ENCODE measurements at places on chromosomes 12 and 14.

GRCh38 chr12:6145564-6145963, 21.1 kb upstream of the VWF start:
- no peak for DNase-seq

DNA sequence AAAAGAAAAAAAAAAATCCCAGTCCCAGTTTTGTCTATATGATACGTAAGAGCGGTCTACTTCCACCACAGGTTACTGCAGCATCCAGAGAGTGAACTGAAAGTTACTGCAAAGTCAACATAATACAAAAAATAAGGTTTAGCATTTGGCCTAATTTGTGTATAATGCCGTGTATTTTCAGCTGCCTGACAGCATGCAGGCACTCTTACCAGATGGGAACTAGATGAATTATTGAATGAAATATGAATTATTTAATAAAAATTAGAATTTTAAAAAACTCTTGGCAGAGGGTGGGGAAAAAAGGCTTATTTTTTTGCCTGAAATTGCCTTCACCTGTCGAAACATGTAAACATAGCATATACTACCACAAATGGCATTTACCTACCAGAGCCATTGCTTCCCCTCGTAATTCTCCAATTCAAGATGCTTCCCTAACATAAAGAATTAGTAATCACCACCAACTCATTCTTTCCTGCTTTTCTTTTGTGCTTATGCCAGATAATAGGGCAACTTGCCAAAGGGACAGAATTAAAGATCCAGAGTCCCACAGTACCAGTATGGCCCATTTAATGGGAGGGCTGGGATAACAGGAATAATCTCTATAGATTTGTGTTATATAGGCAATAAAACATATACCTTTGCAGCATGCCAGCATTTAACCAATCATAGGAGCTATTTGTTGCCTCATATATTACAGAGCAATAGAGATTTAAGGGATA, 31.1 kb downstream of the ATF7 start:
- no peak for DNase-seq

DNA sequence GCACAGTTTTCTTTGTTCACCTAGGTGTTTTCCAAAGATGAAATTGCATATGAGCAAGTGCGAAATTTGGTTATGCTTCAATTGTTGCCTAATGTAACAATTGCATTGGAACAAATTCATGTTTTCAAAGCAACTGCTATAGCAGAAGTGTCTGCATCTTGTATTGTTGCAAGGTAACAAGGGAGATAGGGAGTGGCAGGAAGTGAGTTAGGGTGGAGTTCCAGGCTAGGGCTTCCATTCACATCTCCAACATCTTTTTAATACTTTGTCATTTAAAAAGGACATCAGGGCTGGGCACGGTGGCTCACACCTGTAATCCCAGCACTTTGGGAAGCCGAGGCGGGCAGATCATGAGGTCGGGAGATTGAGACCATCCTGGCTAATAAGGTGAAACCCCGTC, 312.3 kb upstream of the E2F7 start:
- no peak for DNase-seq

- no peak for DNase-seq
Observed at GRCh38 chr14:55416866-55417265, 5.2 kb upstream of the ATG14 start.

- no peak for DNase-seq
Observed at GRCh38 chr12:6106218-6106617, 18.3 kb downstream of the VWF start.

DNA sequence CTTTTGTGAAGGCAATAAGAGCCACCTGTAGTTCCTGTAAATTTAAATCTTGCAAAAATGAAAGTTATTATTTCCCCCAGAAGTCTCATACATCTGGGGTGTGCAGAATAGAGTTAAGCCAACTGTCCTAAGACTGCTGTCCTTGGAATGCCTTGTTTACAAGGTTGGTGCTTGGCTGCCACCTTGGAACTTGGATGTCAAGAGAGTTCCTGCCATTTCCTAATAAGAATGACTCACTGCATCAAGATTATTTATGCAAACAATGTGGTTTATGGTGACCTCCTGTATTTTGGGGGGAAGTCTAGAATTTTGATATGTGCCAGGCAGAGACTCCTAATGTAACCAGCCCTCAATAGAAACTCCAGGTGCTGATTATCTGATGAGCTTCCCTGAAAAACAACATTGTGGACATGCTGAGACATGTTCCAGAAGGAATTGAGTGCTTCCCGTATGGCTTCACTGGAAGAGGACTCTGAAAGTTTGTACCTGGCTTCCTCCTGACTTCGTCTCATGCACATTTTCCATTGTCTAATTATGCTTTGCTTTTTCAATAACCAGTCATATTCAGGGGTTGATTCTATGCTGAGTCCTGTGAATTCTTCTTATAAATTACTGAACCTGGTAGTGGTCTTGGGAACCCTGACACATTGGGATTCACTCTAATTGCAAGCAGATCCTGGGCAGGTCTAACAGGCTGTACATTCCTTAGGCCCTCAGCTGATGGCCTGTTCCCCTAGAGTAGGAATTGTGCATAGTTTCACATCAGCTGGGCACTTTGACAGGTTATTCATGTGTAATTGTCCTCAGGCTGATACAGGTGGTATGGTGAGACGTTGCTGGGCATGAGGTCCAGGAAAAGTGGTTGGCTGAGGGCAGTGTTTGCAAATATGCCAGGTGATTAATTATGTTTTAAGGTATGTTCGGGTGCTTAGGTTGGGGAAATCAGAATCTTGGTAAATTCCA, 1370.7 kb upstream of the TMEM132C start:
- DNase-seq, result no peak

DNA sequence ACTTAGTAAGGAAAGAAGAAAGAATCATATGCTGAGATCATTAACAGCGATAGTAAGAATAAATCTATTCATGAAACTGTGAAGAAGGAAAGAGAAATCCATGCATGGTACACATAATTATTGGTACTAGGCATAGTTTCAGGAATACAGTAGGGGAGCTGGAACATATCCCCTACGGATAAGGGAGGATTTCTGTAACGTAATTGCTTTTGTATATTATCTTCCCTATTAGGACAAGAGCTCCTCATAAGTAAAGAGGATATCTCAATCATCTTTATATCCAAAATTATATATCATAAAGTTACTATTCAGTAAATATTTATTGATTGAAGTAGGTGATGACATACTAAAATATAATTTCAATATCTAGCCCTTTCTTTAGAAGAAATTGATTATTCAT, 22.9 kb downstream of the SYT1 start:
- DNase-seq, result no peak

- no peak for DNase-seq
Observed at GRCh38 chr14:101478096-101478495, 83.2 kb upstream of the DIO3 start.

- no peak for DNase-seq
Observed at GRCh38 chr12:23433121-23433520, 516.3 kb downstream of the SOX5 start.

DNA sequence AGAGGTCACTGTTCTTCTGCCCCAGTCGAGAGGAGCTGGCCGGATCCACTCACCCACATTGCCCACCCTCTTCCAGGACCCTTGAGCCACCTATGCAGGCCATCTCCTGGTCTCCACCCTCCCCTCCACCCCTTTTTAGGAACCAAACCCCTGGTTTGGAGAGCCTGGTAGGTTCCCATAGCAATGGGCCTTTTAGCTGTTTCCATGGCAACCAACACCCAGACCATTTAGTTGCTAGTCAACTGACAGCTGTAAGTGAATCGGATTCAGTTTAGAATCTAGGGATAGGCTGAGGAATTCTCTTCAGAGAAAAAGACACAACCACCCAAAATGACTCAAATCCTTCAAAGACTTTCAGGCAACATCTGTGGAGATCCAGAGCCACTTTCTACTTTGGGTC, 16.5 kb downstream of the NPC2 start:
- no peak for DNase-seq

DNA sequence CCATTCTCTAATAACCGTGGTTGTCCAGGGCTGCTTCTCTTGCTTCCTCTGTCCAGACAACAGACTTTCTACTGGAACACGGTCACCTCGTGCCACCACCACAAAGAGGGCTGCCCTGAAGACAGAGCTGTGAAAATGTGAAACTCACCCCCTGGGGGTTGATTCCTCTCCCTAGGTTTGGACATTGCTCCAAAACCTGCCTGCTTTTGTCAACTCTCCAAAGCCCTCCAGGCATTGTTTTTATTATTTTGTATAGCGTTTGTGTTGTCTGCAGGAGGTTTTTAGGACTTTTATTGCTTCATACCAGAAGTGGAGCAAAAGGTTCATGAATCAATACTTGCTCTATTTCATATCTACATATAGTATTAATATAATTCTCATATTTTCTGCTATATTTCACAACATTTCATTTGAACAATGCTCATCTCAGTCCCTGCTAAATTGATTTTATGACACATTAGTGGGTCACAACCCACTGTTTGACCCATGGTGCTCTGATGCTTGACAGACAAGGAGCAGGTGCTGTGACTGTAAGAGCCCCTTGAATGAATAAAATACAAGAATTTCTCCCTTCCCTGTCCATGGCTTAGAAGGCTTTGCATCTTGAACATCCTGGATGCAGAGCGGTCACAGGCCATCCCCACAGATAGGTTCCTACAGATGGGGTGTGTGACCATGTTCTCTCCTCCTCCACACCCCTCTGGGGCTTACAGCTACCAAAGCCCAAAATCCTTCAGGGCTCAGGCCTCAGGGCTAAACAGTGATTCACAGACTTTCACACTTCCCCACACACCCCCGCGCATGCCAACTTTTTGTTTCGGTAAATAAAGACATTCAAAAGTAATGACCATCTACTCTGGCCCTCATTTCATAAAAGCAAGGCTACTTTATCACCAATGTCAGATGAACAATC, 20.6 kb upstream of the EML1 start:
- no peak for DNase-seq

DNA sequence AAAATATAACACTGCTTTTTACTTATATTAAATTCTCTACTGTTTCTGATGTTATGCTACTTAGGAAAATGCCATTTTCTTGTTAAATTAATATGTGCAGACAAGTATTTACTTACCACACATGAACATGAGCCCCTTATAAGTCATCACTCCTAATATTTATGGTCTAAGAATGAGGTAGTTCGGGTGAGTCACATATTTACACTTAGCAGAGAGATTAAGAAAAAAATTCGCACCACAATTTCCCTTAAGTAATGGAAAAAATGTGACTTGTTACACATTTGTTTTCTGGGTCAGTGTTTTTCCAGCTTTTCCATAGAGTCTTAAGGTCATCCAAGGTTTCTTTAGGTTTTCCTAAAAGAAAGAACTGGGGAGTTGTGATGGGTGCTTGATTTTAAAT, 68.3 kb downstream of the RERG start:
- DNase-seq, result no peak

DNA sequence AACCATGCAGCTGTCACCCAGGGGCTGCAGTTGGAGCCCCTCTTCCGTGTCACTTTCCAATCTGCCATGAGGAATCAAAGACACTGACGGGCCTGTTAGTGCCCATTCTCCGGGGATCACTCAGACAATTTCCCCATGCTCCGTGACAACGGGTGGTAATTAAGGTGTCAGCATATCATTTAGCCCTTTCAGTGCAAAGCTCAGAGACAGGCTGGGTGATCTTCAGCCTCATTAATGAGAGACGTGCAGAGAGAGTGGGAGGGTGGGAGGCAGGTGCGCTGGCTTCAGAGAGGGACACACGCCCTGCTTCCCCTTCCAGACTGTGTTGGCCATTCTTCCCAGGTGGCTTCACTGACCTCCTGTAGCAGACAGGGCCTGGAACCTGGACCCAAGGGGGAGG, 58.7 kb downstream of the MVK start:
- no peak for DNase-seq

DNA sequence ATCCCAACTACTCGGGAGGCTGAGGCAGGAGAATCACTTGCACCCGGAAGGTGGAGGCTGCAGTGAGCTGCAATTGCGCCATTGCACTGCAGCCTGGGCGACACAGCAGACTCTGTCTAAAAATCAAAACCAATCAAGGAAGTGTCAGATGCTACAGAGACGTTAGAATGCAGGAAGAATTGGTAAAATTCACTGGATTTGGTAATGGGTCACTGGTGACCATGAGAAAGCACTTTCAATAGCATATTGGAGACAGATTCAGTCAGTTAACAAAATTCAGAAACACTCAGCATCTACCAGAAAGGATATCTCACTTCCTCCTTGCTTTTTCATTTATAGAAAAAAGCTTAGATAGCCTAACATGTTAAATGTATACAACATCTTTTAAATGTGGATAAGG, 17.5 kb downstream of the BIN2 start:
- DNase-seq, result no peak

DNA sequence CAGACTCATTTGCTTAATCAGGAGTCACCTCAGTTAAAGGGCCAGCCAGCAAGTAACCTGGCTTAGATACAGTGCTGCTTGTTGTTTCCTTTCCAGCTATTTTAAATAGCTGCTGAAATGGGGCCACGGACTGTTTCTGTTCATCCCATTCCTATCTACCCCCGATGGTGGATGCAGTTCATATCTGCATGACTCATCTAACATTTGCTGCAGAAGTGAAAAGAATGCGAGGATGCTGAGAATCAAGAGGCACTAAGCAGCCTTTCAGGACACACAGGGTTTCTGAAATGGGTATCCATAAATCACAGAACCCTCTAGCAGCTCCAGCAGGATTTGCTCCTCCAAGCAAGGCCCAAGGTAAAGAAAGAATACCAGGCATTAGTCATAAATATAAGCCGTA, 60.2 kb upstream of the RTRAF start:
- DNase-seq, result no peak

- peak; percentile 65 for DNase-seq
Observed at GRCh38 chr12:4392223-4392742, 12.8 kb upstream of the FGF23 start.

DNA sequence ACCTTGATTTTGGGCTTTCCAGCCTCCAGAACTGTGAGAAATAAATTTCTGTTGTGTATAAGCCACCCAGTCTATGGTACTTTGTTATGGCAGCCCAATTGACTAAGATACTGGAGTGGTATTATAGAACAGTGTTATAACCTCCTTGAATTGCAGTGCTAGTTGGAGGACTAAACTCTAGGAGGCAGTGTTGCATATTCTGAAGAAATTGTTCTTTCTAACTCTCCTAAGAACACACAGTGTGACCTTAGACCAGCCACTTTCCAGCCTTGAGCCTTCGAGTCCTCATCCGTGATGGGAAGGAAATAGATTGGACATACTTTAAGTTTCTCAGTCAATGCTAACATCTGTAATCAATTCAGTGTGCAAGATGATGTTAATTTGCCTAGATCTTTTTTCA, 22.4 kb upstream of the LRRC10 start:
- DNase-seq, result no peak

DNA sequence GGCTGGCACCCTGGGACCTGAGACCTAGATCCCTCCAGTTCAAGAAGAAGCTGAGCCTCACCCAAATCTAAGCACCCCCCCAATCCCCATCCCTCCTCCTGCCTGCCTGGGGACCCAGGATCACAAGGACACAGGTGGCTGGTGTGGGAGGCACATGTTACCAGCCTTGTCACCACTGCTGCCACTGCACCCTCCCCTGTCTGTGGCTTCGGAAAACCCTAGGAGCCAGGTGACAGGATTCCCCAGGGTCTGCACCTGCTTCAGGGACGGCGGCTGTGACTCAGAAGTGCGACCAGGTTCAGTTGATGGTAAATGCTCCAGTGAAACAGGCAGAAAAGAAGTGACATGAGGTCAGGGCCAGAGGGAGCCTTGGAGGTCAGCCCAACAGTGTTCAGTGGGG, 62.8 kb upstream of the FAM222A start:
- DNase-seq, result no peak

GRCh38 chr12:75746621-75747020, 235.2 kb upstream of the KRR1 start:
- no peak for DNase-seq
